ENCODE measurements at places on chromosomes 4 and X.

DNA sequence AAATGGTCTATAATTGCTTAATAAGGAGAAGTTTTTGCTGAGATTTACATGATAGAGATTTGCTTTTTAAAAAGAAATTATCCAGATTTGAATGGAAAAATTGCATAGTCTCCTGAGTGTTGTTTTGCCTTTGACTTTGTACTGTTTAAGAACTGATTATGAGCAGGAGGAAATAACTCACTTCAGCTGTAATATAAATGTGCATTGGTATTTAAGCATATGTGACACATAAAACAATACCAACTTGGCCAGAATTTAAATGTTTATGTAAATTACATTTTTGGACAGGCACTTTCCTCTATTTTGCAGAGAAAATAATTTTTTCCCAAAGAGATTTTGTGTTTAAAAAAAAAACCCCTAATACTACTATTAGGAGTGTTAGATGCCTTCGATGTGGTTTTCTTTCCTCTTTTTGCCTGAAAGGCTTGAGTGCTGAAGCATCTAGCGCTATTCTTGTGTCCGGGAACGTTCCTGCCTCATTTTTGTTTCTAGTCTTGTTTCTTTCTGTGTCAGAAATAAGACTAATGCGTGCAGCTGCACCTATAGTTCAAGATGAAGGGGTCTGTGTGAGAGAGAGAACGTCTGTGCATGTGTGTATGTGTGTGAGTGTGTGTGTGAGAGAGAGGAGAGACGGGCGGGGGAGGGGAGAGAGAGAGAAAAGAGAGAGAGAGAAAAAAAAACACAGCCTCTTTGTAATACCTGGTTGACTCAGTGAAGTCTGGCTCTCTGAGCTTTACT is 60.8 kb downstream of the TBL1X start:
- no peaks in the 10 kb centered on the region for H3K27me3 ChIP-seq
- no peaks in the 10 kb centered on the region for H3K36me3 ChIP-seq
- H3K27ac ChIP-seq = no peak overlapping the region

- no peaks in the 10 kb centered on the region for H3K36me3 ChIP-seq
- H3K27me3 ChIP-seq = no peaks in the 10 kb centered on the region
- H3K27ac ChIP-seq = no peak overlapping the region
- H3K4me1 ChIP-seq = no peaks in the 10 kb centered on the region
- no peak for DNase-seq
These were observed 12.5 kb upstream of the CTSO start for GRCh38 chr4:155966171-155966570.

DNA sequence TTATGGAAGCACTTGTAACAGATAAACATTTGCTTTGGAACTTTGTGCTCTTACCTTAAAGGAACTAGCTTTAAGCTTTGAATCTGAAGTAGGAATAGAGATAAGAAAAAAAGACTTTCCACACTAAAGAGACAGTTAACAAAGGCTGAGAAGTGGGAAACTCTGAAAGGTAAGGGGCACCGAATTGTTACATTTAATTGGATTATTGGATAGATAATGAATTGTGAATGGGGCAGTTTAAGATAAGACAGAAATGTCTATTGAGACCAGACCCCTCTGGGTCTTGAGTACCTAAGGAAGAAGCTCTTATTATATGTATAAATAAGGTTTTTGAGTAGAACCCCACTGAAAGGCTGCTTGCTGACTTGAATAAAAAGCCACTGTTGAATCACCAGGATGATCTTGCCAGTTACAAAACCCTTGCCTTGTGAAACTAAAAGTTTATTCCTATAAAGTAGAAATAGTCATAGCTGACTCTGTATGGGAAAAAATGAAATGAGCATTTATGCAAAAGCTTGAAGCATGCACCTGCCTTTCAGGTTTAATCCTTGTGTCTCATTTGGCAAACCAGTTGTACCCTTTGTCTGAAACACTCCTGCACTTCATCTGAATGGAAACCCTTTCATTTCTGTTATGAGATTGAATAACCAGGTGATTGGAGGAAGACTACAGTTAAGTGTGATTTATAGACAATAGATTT is 423.2 kb downstream of the RPA4 start:
- H3K4me1 ChIP-seq = no peaks in the 10 kb centered on the region
- no peaks in the 10 kb centered on the region for H3K27me3 ChIP-seq
- H3K27ac ChIP-seq = no peak overlapping the region

GRCh38 chr4:88609387-88609786 is 17.1 kb downstream of the HERC3 start:
- H3K4me1 ChIP-seq = no peaks in the 10 kb centered on the region
- H3K27ac ChIP-seq = no peak overlapping the region
- no peak for DNase-seq
- no peaks in the 10 kb centered on the region for H3K27me3 ChIP-seq
- no peaks in the 10 kb centered on the region for H3K36me3 ChIP-seq

- H3K36me3 ChIP-seq = no peaks in the 10 kb centered on the region
- no peak overlapping the region for H3K4me3 ChIP-seq
- H3K4me1 ChIP-seq = no peaks in the 10 kb centered on the region
These were observed 107.8 kb downstream of the ANK2 start for GRCh38 chr4:113157086-113157857.

GRCh38 chr4:126958482-126958881 is 674.3 kb upstream of the INTU start:
- H3K36me3 ChIP-seq = no peaks in the 10 kb centered on the region
- no peak overlapping the region for H3K4me3 ChIP-seq
- no peaks in the 10 kb centered on the region for H3K4me1 ChIP-seq
- H3K27me3 ChIP-seq = no peaks in the 10 kb centered on the region

GRCh38 chr4:188452097-188452496 is 312.9 kb downstream of the TRIML1 start:
- H3K4me1 ChIP-seq = no peaks in the 10 kb centered on the region
- no peak for DNase-seq
- no peaks in the 10 kb centered on the region for H3K36me3 ChIP-seq
- no peaks in the 10 kb centered on the region for H3K27me3 ChIP-seq
